Frontal cortex (tissue), 4 donors: ENCODE measurements at places on chromosomes 3 and 15. TPM values are rescaled to one million over a fixed set of nuclear protein-coding genes. Genes with fewer than 3 reads are reported as not detected.

DNA sequence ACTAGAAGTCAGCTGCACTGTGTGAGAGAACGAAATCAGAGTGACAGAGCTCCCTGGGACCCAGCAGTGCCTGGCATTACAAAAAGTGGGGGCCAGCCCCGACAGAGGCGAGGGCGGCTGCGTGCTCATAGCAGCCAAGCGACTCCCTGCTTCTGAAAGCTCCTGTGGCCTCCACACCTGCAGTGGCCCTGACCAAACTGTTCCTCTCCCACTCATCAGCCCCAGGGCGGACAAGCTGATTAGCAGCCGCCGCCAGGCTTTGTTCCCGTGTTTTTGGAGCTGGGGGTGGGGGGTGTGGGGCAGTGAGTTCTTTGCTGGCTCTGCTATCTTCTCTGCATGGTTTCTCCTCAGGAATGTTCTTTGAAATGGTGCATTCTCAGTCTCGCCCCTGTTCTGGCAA, 58.1 kb downstream of the DGKG start:
- no peak for DNase-seq

GRCh38 chr3:171812811-171813210, 2.5 kb upstream of the PLD1 start:
- no peak for DNase-seq

The PAQR5 gene
- 0.82 TPM for total RNA-seq

The COL8A1 gene
- 1.6 TPM for total RNA-seq

The LNP1 gene
- total RNA-seq, result 11.0 TPM

The LYZL4 gene
- total RNA-seq, result not detected
